H1 (cell line): ENCODE measurements at places on chromosomes 1 and 21. TPM values are rescaled to one million over a fixed set of nuclear protein-coding genes. Genes with fewer than 3 reads are reported as not detected.

ADORA3 gene
- total RNA-seq, result not detected in 2 replicates

- no peaks in the 10 kb centered on the region for H3K27me3 ChIP-seq
- H3K4me1 ChIP-seq, result peaks cover 5% of the 10 kb centered on the region
- no peak overlapping the region for H3K4me3 ChIP-seq
- H3K27ac ChIP-seq, result no peak overlapping the region
Measured at GRCh38 chr1:115980998-115981993, 5.0 kb downstream of the SLC22A15 start.

NT5C1A gene
- total RNA-seq, result not detected in 2 replicates

DNA sequence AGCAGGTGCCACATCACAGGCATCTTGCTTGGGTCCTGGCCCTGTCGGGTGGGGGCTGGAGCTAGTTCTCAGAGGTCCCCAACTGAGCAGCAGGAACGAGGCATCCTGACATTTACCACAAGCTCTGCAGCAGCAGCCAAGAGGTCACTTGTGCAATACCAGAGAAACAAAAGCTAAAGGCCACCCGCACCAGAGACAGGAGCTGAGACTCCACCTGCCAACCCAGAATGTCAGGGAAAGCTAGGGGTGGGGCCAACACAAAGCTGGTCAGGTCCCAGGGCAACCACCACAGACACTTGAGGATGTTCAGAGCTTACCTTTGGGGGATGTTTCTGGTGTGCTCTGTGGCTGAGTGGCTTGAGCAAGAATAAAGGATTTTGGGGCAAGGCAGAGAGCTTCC lies 13.6 kb upstream of the SYT6 start:
- no peak overlapping the region for H3K27ac ChIP-seq
- H3K36me3 ChIP-seq, result no peaks in the 10 kb centered on the region
- H3K4me3 ChIP-seq, result no peak overlapping the region
- DNase-seq, result no peak
- no peaks in the 10 kb centered on the region for H3K4me1 ChIP-seq
- H3K27me3 ChIP-seq, result no peaks in the 10 kb centered on the region

- no peaks in the 10 kb centered on the region for H3K4me1 ChIP-seq
- no peaks in the 10 kb centered on the region for H3K36me3 ChIP-seq
- no peak for DNase-seq
- H3K27ac ChIP-seq, result no peak overlapping the region
Measured at GRCh38 chr1:10022656-10023055, 10.1 kb upstream of the UBE4B start.

DNA sequence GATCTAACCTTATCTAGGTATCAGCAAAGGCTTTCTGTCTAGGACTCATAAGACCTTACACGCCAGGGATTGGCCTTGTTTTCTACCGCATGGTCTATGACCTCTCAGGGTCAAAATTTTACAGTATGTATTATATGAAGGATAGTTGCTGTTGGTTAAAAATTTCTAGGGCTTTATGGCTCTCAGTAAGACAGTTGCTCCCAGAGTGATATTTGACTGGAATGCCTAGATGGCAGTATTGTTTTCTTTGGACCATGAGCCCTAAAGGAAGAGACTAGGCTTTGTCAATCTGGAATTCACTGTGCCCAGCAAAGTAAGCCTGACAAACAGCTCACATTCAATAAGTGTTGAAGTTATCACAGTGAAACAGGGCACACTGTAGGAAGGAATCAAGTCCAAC lies 37.6 kb downstream of the C1orf87 start:
- H3K4me3 ChIP-seq, result no peak overlapping the region
- no peak for DNase-seq
- no peaks in the 10 kb centered on the region for H3K36me3 ChIP-seq
- H3K27ac ChIP-seq, result no peak overlapping the region
- no peaks in the 10 kb centered on the region for H3K27me3 ChIP-seq
- no peaks in the 10 kb centered on the region for H3K4me1 ChIP-seq

- H3K36me3 ChIP-seq, result no peaks in the 10 kb centered on the region
- DNase-seq, result no peak
- no peaks in the 10 kb centered on the region for H3K4me1 ChIP-seq
- H3K27ac ChIP-seq, result no peak overlapping the region
- peak overlapping the region; percentile 55 for H3K4me3 ChIP-seq
- H3K27me3 ChIP-seq, result no peaks in the 10 kb centered on the region
Measured at GRCh38 chr1:211415700-211416099, 76.3 kb downstream of the RD3 start.

DNA sequence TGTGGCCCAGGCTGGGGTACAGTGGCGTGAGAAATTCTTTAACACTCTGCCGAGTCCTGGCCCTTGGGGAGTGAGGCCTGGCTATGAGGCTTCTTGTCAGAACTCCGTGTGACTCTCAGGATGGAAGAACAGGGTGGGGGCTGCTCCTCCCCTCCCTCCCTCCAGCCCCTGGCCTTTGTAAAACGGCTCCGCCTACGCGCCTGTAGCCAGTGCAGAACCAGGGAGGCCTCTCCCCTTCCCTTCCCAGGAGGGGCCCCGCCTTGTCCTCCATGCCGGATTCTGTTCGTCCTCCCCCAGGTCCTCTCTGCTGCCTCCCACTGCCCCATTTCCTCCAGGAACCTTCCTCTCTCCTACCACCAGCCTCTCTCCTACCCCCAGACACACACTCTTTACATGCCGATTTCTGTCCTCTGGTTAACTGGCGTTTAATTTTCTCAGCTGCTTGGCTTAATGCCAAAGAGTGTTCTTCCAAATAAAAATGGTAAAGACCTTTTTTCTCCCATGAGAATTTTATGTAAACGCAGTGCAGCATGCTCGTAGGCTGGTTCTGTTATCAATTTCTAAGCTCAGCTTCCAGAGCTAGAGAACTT lies 21.0 kb downstream of the PDE9A start:
- peak; percentile 66 for DNase-seq
- no peaks in the 10 kb centered on the region for H3K27me3 ChIP-seq
- H3K4me1 ChIP-seq, result peaks cover 26% of the 10 kb centered on the region
- no peak overlapping the region for H3K27ac ChIP-seq

MYOM3 gene
- total RNA-seq, result 0.09 and 0.36 TPM in 2 replicates

SMIM12 gene
- total RNA-seq, result 40.9 and 42.6 TPM in 2 replicates

LCE1B gene
- total RNA-seq, result not detected in 2 replicates

ERG gene
- total RNA-seq, result 3.0 and 3.1 TPM in 2 replicates

GRCh38 chr21:26115305-26115704 lies 55.3 kb downstream of the APP start:
- H3K4me3 ChIP-seq, result no peak overlapping the region
- H3K27ac ChIP-seq, result no peak overlapping the region
- DNase-seq, result no peak
- H3K4me1 ChIP-seq, result peaks cover 17% of the 10 kb centered on the region
- H3K27me3 ChIP-seq, result no peaks in the 10 kb centered on the region

- no peaks in the 10 kb centered on the region for H3K27me3 ChIP-seq
- no peak overlapping the region for H3K4me3 ChIP-seq
- DNase-seq, result no peak
- H3K36me3 ChIP-seq, result no peaks in the 10 kb centered on the region
- peaks cover 5% of the 10 kb centered on the region for H3K4me1 ChIP-seq
- H3K27ac ChIP-seq, result no peak overlapping the region
Measured at GRCh38 chr1:182281541-182281940, 110.0 kb downstream of the GLUL start.

NEGR1 gene
- total RNA-seq, result 1.2 and 1.3 TPM in 2 replicates

- H3K4me1 ChIP-seq, result no peaks in the 10 kb centered on the region
- H3K27me3 ChIP-seq, result no peaks in the 10 kb centered on the region
- no peak overlapping the region for H3K4me3 ChIP-seq
- H3K36me3 ChIP-seq, result no peaks in the 10 kb centered on the region
- no peak overlapping the region for H3K27ac ChIP-seq
Measured at GRCh38 chr1:206579747-206580437, 32.4 kb downstream of the EIF2D start.

DNA sequence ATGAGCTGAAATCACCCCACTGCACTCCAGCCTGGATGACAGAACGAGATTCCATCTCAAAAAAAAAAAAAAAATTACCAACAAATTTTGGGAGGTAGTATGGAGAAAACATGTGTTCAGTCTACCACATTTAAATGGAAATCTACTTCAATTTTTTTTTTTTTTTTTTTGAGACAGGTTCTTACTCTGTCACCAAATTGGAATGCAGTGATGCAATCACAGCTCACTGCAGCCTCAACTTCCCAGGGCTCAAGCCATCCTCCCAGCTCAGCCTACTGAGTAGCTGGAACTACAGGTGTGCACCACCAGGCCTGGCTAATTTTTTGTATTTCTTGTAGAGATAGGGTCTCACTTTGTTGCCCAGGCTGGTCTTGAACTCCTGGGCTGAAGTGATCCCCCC lies 82.1 kb downstream of the GFI1 start:
- no peak overlapping the region for H3K27ac ChIP-seq
- no peaks in the 10 kb centered on the region for H3K36me3 ChIP-seq
- no peak for DNase-seq
- H3K4me3 ChIP-seq, result no peak overlapping the region

DNA sequence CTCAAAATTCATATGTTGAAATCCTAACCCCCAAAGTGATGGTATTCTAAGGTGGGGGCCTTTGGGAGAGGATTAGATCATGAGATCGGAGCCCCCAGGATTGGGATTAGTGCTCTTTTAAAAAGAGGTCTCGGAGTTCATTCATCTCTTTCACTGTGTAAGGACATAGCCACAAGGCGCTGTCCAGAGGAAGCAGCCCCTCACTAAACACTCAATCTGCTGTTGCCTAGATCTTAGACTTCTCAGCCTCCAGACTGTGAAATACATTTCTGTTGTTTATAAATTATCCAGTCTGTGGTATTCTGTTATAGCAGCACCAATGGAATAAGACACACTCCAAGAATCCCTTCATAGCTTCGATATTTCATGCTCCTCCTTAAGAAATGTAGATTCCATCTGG lies 12.4 kb upstream of the TIAM1 start:
- H3K4me1 ChIP-seq, result no peaks in the 10 kb centered on the region
- H3K36me3 ChIP-seq, result no peaks in the 10 kb centered on the region
- no peak for DNase-seq
- H3K27me3 ChIP-seq, result no peaks in the 10 kb centered on the region

NTPCR gene
- 68.6 and 73.1 TPM in 2 replicates for total RNA-seq

DNA sequence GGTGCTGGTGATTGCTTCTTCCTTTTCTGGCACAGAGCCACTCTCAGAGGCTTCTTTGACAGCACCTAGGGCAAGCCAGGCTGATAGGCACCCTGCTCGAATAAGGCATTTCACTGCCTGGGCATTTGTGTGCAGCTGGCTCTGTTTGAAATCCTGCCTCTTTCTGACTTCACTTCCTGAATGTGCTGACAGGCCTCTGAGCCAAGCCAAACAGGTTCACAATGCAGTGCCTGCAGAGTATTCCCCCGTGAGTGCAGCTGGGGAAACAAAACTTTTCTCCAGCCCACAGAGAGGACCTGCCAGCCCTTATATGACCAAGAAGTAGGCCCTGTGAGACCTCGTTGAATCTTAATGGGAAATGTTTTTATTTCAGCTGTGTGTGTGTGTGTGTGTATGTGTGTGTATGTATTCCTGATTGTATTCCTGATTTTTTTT lies 10.4 kb downstream of the JUN start:
- no peak overlapping the region for H3K4me3 ChIP-seq
- no peak overlapping the region for H3K27ac ChIP-seq
- 0 out of 2 replicates have a peak, but pooled peaks cover 3% of the 10 kb centered on the region for H3K4me1 ChIP-seq
- no peak for DNase-seq
- H3K36me3 ChIP-seq, result no peaks in the 10 kb centered on the region

DNA sequence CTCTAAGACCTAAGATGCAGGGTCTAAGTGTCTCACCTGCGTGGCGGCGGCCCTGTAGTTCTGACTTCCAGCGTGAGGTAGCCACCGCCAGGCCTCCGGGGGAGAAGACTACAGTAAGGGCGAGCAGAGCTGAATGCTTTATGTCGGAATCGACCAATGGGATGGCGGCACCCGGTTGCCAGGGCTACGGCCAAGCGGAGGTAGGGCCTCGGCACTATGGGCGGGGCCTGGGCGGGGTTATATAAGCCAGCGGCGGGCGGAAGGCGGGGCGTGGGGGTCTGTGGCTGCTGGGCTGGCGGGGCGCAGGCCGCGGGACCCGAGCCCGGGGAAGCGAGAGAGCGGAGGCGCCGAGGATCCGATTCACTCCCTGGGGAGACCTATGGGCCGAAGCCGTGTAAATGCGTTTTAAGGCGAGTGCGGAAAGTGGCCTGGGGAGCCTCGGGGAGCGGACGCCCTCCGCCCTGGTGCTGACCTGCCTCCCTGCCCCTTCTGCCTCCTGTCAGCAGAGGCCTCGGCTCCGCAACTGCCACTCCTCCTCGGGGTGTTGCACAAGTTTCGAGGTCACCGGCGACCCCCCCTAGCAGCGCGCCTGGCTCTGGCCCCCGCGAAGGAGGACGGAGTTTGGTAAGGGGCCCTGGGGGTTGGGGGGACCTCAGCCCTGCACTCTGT lies at the start of gene AZIN2:
AZIN2 (plus strand) TSS at position 269 of the 669 bp plus-strand sequence. CDS start 1,097 bp downstream, outside the sequence.
- peaks cover 48% of the 10 kb centered on the region for H3K27me3 ChIP-seq
- peak within 1 kb of the TSS; percentile 57 for H3K4me3 ChIP-seq
- no peaks in the 10 kb centered on the region for H3K36me3 ChIP-seq
- H3K27ac ChIP-seq, result no peak within 1 kb of the TSS
- peak; percentile 100 for DNase-seq
- H3K4me1 ChIP-seq, result 0 out of 2 replicates have a peak, but pooled peaks cover 5% of the 10 kb centered on the region

DNA sequence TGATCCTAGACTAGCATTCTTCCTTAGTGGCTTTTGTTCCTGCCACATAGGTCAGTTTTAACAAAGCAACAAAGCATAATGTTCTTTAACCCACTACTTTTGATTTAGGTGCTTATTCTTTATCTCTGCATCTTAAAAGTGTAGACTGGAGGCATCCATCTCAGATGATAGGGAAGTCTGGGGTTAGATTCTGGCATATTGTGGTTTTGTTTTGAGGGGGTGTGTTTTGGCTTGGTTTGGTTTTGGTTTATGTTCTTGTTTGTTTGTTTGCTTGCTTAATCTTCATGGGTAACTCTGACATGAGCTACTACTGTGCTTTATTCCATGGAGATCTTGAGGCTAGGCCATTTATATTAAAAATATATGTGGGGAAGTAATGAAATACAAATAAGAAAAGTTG lies 40.3 kb upstream of the MYOCOS start:
- no peak for DNase-seq
- peaks cover 73% of the 10 kb centered on the region for H3K36me3 ChIP-seq

GRCh38 chr21:45886610-45887026 lies 95.0 kb upstream of the COL6A1 start:
- no peak for DNase-seq
- no peaks in the 10 kb centered on the region for H3K27me3 ChIP-seq
- H3K27ac ChIP-seq, result no peak overlapping the region
- no peak overlapping the region for H3K4me3 ChIP-seq

DNA sequence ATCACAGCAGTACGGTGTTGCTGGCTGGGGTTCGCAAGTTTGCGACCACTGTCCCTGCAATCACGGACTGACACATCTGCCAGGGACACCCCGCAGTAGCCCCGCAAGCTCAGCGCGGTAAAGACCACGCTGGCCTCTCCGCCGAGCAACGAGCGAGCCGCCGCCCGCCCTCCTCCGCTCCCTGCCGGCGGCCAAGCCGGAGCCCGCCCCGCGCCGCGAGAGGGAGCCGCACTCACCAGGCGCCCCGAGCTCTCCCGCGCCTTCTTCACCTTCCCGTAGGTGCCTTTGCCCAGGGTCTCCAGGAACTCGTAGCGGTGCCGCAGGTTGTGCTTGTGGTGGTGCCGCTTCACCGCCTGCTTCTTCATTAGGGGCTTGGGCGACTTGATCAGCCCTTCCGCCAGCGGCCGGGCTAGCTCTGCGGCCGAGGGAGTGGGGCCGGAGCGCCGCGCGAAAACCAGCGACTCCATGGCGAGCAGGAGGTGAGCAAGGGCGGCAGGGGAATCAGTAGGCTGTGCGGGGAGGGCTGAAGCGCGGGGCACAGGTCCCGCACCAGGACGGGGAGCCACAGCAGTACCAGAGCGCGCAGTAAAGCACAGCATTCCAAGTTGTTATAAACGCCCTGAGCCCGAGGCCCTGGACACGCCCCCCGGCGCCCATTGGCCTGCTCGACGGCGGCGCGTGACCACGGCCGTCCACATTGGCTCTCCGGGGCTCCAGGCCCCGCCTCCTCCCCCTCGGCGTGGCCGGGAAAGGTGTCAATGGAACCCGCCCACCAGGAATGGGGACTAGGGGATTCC lies at the start of gene NUAK2:
NUAK2 (minus strand) TSS at position 584 of the 797 bp plus-strand sequence; CDS start at position 467, 117 bp downstream.
- peaks cover 26% of the 10 kb centered on the region for H3K4me1 ChIP-seq
- no peaks in the 10 kb centered on the region for H3K27me3 ChIP-seq
- peak within 1 kb of the TSS; percentile 81 for H3K27ac ChIP-seq
- no peaks in the 10 kb centered on the region for H3K36me3 ChIP-seq
- peak within 1 kb of the TSS; percentile 84 for H3K4me3 ChIP-seq
